ENCODE measurements at places on chromosomes 11 and 22.

GRCh38 chr11:19939415-19939929 is 220.8 kb downstream of the DBX1 start:
- DNase-seq = no peak

DNA sequence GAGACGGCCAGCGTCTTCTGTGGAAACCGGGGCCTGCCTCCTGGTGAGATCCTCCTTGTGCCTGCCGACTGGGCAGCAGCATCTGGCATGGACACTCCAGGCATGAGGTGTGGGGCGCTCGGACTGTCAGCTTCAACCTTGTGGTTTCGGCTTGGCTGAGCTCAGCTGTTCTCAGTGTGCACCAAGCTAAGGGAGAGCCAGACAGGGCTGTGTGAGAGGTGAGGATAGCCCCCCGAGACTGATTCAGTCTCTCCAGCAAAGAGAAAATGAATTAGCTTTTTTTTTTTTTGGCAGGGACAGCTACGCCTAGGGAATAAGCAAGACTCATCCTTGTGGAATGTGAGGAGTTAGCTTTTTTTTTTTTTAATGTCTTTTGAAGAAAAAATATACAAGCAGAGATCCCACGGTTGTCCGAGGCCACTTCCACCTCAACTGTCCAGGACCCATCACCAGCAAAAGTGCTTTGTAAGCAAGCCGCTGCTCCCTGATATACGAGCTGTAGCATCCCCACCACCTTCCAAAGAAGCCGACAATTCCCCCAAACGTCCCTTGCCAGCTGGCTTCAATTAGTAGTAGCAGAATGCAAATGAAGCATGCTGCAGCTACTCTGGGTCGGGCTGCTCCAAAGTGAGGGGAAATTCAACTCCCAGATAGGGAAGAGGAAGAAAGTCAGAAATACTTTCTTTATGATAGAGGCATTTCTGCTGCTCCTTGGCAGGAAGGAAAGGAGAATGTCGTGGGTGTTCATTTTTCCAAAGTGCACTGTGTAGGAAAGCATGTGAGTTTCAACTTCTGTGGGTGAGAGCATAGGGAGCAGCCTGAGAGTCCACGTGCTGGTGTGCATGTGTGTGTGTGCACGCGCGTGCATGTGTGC is 9.7 kb upstream of the THY1 start:
- DNase-seq = peak; percentile 96

- DNase-seq = no peak
Observed at GRCh38 chr22:32896891-32897290, 95.4 kb downstream of the TIMP3 start.

- peak; percentile 30 for DNase-seq
Observed at GRCh38 chr11:9535189-9535781, 38.2 kb upstream of the WEE1 start.

- no peak for DNase-seq
Observed at GRCh38 chr11:133524488-133524887, 7.8 kb downstream of the OPCML start.

- no peak for DNase-seq
Observed at GRCh38 chr11:93536101-93536861, 6.9 kb downstream of the SMCO4 start.

GRCh38 chr22:34437140-34437539 is 516.9 kb upstream of the LARGE1 start:
- DNase-seq = no peak

DNA sequence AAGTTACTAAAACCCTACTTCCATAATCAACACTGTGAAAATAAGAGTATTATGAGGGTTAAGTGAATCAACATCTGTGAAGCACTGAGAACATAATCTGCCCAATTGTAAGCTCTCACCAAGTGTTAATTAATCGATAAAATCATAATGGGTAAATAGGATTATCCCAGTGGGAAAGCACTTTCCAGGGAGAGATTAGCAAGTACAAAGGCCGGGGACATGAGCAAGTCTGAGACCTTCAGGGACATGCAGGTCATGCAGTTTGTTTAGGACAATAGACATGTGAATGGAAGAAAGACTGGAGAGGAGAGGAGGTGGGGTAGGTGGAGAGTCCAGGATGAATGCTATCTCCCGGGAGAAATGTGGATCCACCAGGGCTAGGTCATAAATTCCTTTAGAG is 57.8 kb upstream of the FIBIN start:
- no peak for DNase-seq

- peak; percentile 30 for DNase-seq
Observed at GRCh38 chr11:32792948-32793475, 1.4 kb downstream of the CCDC73 start.

GRCh38 chr11:111359223-111360149 is 19.6 kb downstream of the POU2AF1 start:
- DNase-seq = no peak

DNA sequence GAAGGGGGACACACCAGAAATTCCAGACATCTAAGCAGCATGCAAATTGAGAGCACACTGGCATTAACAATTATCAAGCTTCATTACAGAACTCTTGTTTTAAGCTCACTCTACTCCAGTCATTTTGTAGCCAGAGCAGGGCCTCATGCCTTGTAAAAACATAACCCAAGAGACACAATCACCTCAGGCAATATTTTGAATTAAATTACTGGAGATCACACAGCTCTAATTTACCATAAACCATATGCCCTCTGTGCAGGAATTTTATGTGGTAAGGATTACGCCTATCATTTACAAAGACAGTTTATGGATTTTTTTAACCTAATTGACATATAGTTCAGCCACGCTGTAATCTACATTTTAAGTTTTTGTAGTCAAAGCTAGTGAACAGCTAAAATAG is 414.1 kb upstream of the DDI1 start:
- DNase-seq = no peak

- peak; percentile 72 for DNase-seq
Observed at GRCh38 chr11:110991661-110992355, 253.7 kb upstream of the POU2AF2 start.

- DNase-seq = no peak
Observed at GRCh38 chr11:8746331-8746974, 63.9 kb downstream of the RPL27A start.

- no peak for DNase-seq
Observed at GRCh38 chr11:10097615-10098014, 196.4 kb downstream of the SBF2 start.

GRCh38 chr22:27801616-27802345 is at the start of gene MN1:
Gene MN1 (minus strand): TSS chr22:27801756. CDS start chr22:27800543, 1,213 bp downstream.
- peak; percentile 71 for DNase-seq

GRCh38 chr22:37229012-37229804 is 14.9 kb downstream of the RAC2 start:
- peak; percentile 79 for DNase-seq

DNA sequence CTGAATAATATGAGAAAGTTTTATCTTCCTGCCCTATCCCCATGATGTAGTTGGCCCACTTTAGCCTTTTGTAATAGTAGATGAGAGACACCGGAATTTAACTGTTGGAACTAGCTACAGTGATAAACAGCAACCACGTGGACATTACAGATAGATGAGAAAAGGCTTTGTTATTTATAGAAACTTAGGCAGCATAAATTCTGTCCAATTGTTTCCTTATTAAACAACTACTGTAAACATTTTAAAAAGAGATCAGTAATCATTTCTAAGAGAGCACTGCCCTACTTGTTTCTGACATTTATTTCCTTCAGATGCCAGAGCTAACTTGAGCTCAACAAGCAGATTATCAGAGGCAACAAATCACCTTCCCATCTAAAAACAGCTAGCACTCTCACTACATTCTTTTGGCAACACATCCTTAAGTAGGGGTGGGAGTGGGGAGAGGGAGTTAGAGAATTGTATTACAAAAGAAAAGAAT is 63.1 kb downstream of the SOX6 start:
- DNase-seq = no peak

DNA sequence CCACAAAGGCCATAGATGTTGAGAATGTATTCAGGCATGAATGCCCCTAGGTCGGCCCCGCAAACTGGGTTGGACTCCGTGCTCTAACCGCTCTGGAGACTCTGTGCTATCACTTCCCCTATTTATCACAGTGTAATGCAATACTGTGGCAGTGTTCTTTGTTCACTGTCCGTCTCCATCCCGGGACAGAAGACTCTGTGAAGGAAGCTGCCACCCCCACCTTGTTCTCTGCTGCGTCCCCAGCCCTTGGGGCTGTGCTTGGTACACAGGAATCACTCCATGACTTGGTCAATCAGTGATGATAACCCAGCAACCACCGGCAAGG is 57.6 kb downstream of the TSPAN18 start:
- no peak for DNase-seq

DNA sequence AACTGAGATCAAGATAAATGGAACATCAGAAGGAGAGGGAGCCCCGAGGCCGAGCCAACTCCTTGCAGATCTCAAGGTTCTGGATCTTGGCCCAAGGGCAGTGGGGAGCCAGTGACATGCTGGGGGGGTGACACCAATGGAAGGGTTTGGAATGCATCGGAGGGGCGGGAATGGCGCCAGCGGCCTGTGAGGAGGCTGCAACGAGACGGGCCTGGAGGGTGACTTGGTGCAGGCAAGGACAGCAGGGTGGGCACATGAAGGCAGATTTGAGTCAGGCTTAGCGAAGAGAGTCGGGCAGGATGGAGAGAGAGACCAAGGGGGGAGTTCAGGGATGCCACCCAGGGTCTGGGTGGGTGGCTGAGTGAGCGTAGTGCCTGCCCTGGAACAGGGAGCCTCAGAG is 23.2 kb downstream of the ELFN2 start:
- DNase-seq = no peak

GRCh38 chr11:83403691-83404389 is 117.7 kb upstream of the CCDC90B start:
- no peak for DNase-seq

DNA sequence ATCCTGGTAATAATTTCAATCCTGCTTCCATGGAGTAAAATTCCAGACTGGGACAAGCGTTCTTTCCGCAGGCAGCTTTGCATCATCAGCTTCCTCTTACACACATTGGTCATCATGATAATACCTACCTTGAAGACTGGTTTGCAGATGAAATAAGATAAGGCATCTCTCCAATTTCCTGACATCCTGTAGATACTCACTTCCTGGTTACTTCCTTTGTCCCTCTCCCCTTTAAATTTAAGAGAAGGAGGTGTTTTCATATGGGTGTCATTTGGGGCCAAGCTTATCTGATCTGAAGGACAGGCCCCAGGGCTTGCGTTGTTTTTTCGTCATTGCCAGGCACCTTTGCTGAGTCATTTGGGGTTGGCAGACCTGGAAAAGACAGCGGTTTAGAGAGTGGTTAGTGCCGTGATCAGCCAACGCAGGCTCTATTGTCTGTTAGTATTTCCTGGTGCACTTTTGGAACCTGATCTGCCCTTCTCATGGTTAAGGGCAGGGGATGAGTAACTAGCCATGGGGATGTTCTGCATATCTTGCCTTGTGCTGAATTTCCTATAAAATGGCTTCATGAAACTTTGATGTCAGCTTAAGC is 24.1 kb downstream of the GRAMD1B start:
- DNase-seq = no peak

DNA sequence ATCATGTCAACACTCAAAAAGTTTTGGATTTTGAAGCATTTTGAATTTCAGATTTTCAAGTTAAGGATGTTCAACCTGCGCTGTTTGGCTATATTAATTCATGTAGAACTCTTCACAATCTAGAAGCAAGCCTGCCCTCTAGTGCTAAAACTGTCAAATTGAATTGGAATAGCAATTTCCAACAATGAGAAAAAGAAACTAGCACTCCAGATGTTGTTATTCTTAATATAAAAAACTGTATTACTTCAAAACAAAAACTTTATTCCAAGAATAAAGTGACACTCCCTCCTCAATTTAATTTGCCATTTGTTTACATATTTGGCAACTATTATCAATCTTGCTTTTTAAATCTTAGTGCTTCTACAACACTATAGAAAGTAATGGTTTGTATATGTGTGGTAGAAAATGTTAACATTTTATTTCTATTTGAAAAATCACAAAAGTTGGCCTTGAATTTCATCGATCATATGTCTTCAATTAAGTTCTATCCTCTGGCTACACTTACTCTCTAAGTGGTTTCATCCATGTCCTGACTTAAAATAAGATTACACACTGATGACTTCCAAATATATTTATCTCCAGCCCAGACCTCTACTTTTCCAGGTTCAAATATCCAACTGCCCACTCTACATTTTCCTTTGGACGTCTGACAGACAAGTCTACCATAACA is 36.6 kb downstream of the DCUN1D5 start:
- DNase-seq = peak; percentile 61

GRCh38 chr22:29141078-29141688 is 64.5 kb upstream of the EMID1 start:
- no peak for DNase-seq

GRCh38 chr11:114061048-114061680 is 1.7 kb downstream of the ZBTB16 start:
- DNase-seq = no peak

- DNase-seq = no peak
Observed at GRCh38 chr11:41189701-41190436, 269.6 kb downstream of the LRRC4C start.

DNA sequence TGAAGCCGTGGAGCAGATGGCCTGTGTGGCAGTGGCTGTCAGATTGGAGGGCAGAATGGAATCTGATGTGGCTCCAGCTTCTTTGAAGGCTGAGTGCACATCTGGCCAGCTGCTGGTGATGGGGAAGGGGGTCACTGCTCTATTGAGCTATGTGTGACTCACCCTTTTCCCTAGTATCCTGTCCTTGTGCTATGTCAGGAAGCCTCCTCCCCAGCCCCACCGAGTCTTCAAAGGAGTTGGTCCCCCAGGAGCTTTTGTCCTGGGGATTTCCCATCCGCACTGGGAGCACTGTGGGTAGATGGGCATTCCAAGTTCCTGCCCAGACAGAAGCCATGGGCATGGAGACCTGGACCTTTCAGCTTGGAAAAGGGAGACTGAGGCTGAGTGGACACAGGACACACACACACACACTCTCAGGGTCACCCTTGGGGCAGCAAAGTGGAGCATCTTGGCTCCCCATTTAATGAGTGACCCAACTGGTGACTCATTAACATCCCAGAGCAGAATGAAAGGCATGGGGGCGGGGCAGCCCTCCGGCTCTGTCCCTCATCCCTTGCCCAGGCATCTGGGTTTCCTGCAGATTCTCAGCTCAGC is 3.3 kb downstream of the SERPINH1 start:
- DNase-seq = peak; percentile 81

DNA sequence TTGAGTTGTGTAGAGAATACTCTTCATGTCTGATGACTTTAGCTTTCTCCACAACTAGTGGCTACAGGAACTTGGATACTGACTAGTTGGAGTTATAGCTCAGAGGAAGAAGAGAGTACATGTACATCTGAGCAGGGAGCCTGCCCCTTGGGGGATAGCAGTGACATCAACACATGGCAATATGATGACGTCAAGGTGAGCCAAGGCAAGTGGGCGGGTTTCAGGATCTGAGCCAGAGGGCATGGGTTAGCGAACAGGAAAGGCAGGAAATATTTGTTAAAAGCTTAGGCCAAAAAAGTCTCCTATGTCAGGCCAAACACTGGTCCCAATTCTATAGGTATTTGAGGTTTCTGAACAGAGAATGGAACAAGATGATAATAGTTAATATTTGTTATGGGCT is 42.0 kb upstream of the HORMAD2 start:
- peak; percentile 42 for DNase-seq

GRCh38 chr11:112057170-112057569 is 16.6 kb downstream of the PIH1D2 start:
- no peak for DNase-seq

All from fibroblast of skin of abdomen (primary cell).